ENCODE measurements at places on chromosomes 4 and X. TPM values are rescaled to one million over a fixed set of nuclear protein-coding genes. Genes with fewer than 3 reads are reported as not detected.

Gene SMR3B
- total RNA-seq, result not detected

Gene XPNPEP2
- total RNA-seq, result 3.4 TPM

Gene BEND2
- total RNA-seq, result not detected

Gene SLC49A3
- total RNA-seq, result 9.4 TPM

Gene MORC4
- 19.8 TPM for total RNA-seq

Gene KLB
- 70.9 TPM for total RNA-seq

Gene OPRPN
- total RNA-seq, result not detected

Gene FSTL5
- total RNA-seq, result not detected

Gene PCDH19
- total RNA-seq, result 0.74 TPM

Gene TNIP2
- total RNA-seq, result 50.1 TPM

Gene DCLK2
- total RNA-seq, result 5.4 TPM

Gene TENM3
- total RNA-seq, result 19.8 TPM

Gene KIAA1210
- total RNA-seq, result not detected

Gene NLRP2B
- total RNA-seq, result not detected

Gene FOXO4
- total RNA-seq, result 23.8 TPM

Gene FGFBP2
- total RNA-seq, result 10.2 TPM

Gene DSPP
- not detected for total RNA-seq

All from omental fat pad (tissue), 4 donors.